ENCODE measurements at places on chromosomes 5 and 9.

GRCh38 chr5:39453606-39454005, 28.8 kb upstream of the DAB2 start:
- DNase-seq = no peak

GRCh38 chr5:7190712-7191250, 205.2 kb upstream of the ADCY2 start:
- DNase-seq = no peak

GRCh38 chr9:123120953-123121352, 87.5 kb downstream of the GPR21 start:
- DNase-seq = no peak

- DNase-seq = no peak
Measured at GRCh38 chr5:34663771-34664496, 7.8 kb downstream of the RAI14 start.

GRCh38 chr5:150281987-150282386, 7.6 kb downstream of the CAMK2A start:
- DNase-seq = no peak

GRCh38 chr5:156008844-156009243, 318.1 kb upstream of the SGCD start:
- DNase-seq = no peak
